NCI-H146 (cell line): ENCODE measurements at places on chromosomes 5 and 9.
A peak's percentile ranks its signal among the peaks of the same experiment; 100 is the strongest.

- peak; percentile 86 for DNase-seq
These were observed 92.9 kb upstream of the PIK3R1 start for GRCh38 chr5:68122439-68123328.

- DNase-seq: no peak
These were observed 26.6 kb upstream of the ABLIM3 start for GRCh38 chr5:149114403-149115312.

DNA sequence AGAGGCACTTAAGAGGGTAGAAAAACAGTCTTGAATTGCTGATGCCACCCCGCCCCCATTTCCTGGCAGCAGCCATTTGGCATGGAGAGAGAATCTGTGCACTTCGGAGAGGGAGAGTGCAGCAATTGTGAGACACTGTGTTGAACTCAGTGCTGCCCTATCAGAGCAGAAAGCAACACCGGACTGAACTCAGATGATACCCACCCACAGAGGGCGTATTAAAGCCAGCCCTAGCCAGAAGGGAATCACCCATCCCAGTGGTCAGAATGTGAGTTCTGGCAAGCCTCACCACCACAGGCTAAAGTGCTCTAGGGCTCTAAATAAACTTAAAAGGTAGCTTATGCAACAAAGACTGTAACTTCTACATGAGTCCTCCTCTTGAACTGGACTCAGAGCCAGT is 88.4 kb upstream of the RGS7BP start:
- DNase-seq: no peak

- DNase-seq: peak; percentile 55
These were observed 482.7 kb upstream of the CD180 start for GRCh38 chr5:67679184-67679841.

DNA sequence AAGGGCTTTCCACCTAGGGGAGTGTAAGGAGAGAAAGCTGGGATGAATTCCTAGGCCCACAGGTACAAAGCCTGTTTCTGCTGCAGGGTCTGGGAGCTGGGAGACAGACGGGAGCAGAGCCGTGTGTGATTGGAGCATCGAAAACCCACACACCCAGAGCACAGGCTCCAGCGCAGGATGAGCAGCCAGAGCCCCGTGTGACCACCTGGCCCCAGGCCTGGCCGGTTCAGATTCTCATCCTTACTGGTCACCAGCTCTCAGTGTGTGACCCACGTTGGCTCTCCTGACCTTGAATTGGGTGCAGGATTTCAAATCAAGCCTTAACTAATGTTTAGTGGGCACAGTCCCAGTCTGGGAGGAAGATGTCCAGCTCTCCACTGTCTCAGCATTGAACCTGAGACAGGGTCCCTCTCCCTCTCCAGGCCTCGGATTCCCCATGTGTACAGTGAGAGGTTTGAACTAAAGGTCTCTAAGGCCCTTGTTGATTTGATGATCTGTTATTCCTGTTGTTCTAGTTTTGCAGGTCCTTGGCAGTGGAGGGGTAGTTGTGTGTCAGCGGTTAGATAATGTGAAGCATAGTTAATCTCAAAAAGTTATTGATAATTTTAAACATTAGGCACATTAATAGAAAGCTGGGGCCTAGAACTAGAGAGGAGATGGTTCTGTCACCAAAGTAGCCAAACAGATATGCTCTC is 50.1 kb downstream of the PPARGC1B start:
- DNase-seq: no peak

DNA sequence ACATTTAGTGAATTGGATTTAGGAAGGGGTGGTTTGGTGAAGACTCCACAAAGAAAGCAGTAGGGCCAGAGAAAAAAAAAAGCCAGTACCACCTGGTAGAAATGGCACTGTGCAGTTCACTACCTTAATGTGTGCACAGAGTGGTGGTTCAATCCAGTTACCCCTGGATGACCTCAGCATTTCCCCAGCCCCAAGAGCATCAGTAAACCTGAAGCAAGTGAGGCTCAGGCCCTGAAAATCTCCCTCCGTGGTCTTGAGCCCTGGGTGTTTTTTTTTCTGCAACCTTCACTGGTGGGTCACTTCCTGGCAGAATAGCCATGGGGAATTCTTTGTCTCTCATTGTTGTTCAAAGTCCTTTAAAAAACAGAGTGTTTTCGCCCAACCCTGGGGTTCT is 202.9 kb downstream of the GADD45G start:
- DNase-seq: no peak

GRCh38 chr5:180283026-180283615 is 8.8 kb downstream of the MAPK9 start:
- no peak for DNase-seq

DNA sequence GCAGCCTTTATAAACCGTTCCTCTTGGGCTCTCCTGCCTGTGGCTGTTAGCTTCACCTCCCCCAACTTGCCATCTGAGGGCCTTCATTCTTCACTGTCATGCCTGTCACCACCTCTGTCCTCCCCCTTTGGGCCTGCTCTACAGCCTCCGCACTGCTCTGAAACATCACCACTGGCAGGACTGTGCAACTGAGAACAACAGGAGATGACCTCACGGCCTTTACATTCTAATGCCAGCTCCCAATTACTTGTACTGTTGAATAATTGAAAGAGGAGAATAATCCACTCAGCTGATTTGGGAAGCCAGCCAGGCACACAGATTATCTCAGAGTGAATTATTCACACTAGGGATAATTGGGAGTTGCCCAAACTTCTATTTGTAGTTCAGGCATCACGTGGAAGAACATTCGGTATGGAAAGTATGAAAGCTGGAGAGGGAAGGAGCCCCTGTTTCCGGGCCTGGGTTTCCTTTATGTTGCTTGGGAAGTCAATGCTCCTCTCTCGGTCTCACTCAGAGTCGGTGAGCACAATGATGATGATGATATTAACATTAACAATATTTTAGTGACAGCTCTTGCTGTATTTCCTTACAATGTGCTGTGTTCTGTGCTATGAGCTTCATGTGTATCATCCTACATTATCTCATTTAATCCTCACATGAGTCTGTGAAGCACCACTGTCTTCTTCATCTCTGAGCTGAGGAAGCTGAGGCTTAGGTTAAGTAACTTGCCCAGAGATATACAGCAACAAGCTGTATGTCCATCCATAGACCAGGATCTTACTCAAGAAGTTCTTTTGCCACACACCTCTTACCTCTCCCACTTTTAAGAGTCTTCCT is 99.3 kb upstream of the LRRTM2 start:
- DNase-seq: no peak

- no peak for DNase-seq
These were observed 7.1 kb downstream of the RAPGEF1 start for GRCh38 chr9:131732636-131733289.

DNA sequence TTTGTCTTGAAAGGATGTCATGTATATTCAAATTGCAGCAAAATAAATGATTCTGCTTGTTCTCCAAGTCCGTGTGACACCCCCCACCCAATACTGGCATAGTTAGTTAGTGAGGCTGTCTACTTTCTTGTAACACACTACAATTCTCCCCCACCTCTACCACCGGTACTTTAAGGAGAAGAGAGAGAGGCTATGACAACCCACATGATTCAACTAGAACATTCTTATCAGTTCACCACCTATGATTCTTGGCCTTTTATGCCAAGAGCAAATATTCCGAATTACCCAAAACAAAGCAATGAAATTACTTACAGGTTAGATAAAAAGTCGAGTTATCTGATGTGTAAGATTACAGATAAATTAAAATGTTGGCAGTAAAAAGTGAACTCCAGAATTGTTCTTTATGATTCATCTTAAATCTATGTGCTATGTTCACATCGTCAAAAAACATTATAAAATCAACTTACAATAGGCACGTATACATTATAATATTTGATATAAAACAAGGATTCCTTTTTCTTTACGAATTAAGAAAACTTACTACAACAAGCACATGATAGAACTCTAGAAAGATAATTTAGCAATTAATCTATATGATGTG is 14.4 kb downstream of the MEF2C start:
- DNase-seq: no peak

DNA sequence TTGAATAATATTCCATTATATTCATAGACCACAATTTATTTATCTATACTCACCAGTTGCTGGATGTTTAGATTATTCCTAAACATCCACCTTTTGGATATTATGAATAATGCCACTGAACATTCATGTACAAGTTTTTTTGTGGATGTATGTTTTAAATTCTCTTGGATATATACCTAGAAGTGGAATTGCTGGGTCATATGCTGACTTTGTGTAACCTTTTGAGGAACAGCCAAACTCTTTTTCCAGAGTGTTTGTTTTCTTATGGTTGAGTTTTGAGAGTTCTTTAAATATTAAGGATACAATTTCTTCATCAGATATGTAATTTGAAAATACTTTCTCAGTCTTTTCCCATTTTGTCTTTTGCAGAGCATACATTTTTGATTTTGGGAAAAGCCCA is 2.7 kb downstream of the VPS13A start:
- DNase-seq: no peak

DNA sequence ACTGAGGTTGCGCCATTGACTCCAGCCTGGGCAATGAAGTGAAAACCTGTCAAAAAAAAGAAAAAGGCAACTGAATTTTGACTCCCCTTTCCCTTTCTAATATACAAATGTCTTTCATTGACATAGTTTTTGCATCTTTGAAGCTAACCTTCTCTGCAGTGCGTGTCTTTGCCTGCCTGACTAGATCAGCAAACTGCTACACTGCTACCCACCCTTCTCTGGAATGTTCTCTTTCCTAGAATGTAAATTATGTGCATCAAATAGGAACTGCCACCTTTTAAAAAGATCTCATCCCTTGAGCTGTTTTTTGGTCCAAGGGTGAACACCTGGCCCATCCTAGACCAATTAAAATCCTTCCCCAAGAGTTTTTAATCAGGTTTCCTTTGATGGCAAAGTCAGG is 127.6 kb downstream of the SLC28A3 start:
- no peak for DNase-seq

DNA sequence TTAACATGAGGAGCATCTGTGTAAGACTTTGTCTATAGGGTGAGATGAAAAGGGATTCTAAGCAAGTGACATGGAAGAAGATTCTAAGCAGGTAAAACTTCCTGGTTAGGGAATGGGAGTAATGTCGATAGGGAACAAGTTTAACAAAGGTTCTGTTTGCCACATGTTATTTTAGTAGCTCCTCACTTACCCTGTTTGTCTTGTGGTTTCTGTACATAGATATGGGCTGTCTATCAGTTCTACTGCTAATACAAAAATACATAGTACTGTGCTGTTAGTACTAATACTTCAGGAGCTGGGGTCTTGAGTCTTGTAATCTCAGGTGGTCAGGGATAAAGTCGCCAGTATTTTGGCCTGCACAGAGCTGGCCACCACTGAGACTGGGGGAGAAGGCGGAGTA is 32.9 kb downstream of the RAB24 start:
- no peak for DNase-seq

DNA sequence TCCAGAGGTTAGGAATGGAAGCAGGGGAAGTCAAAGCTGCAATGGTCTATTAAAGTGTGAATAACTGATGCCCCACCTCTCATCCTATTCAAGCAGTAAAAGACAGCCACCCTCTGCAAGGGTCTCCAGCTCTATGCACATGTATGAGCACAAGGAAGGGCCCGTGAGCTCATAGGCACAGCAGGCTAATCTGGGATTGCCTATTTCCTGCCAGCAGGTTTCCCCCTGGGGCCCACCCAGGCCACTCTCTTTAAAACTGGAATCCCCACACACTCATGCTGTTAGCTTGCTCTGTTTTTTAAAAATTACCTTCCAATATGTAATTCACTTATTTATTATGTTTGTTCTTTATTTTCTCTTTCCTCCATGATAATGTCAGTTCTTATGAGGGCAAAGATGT is 48.7 kb upstream of the ZNF366 start:
- no peak for DNase-seq

DNA sequence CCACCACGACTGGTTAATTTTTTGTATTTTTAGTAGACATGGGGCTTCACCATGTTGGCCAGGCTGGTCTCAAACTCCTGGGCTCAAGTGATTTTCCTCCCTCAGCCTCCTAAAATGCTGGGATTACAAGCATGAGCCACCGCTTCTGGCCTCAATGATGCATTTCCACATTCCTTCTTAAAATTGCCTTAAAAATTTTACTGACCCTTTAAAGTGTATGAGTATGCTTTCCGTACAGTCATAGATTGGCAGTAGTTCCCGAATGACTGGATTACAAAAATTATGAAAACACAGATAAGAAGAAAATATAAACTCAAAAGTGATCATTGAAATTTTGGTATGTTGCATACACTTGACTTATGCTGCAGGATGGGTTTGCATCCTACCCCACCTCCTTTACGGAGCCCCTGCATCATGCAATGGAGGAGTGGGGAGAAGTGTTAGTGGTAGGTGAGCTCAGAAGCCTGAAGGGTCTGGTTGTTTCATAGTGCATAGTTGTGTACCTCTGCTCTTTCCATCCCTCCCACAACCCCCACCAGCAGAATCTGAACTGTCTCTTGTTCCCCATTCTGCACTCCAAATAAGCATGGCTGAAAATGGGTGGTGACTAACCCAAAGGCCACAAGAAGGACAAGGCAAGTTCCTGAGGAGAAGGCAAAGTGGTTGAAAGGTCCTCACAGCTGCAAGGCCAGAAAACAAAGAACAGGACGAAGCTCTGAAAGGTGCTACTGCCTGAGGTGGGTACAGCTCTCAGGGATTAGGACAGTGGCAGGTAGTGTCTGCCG is 26.8 kb downstream of the ANKRD55 start:
- DNase-seq: no peak

DNA sequence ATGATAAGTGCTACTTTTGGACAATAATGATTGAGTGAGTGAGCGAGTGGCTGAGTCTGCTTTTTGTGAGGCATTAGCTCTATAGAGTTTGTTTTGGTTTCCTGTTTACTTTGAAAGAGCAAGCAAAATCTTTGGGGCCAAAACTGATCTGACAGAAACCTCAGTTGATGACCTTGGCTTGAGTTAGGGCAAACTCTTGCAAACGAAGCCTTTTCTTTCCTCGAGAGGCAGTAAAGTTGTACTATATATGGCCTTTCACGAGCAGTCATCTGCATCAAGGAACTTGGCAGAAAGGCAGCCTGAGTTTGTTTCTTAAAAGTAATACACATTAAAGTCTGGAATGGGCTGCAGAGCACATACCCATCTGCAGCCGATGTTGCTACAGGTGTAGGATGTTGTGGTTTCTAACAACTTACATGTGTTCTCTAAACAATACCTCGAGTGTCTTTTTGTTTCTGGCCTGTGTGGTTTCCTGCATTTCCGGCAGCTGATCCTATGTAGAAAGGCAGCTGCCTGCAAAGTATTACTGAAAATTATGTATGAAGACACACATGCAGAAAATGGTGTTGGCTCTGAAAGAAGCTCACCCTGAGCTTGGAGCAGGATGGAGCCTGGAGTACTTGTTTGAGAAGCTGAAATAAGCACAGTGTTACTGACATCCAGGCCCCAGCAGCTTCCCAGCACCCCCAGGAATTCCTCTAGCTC is 60.8 kb downstream of the FOXD1 start:
- peak; percentile 54 for DNase-seq

- no peak for DNase-seq
These were observed 1371.4 kb downstream of the MAT2B start for GRCh38 chr5:164876793-164877192.
